ENCODE measurements at places on chromosomes 7 and 10. TPM values are rescaled to one million over a fixed set of nuclear protein-coding genes. Genes with fewer than 3 reads are reported as not detected.

DNA sequence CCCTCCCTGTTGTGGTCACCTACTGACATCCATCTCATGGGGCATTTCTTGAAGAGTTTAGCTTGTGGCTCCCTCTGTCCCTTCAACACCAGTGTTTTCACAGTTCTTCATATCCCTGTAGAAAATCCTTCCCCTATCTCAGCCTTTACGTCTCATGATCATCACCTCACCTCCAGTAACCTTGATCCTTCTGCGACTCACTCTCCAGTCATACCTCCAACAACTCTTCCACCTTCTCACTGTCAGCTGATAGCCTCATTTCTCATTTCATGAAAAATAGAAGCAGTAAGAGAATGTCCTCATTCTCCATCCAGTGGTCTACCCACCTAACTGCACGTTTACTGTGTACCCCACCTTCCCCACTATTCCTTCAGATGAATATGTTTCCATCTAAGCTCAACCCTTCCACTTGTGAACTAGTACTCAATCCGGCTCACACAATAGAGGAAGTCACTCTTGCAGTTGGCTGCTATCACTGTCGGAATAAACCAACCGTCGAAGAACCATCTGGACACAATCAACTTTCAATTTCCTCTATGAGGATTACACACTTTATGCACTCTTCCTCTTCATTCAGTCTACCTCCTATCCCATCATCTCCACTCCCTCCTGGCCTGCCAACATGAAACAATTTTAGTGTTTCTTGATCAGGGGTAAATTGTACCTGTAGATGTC lies 256.0 kb downstream of the AHR start:
- DNase-seq, result no peak

TAS2R5 gene
- total RNA-seq, result 0.53 TPM

DNA sequence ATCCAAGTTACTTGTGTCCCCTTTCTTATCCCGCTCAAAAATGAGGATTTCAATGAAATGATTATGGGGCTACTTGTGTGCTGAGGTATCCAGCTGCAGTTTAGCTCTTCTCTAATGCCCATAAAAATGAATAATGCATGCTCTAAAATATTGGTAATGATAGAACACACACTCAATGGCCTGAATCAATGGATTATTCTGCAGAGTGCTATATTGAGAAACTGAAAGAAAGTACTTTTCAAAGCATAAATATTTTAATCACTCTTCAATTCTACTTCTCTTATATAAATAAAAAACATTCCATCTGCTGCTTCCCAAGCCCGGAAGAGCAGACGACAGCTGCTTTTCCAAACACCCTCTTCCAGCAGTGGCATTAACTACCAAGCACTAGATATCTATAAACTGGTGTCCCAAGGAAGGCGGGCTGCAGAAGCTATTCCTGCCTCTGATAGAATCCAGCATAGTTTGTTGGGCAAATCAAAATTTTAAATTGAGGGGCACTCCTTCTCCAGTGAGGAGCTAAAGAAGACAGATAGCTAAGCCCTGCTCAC lies 284.9 kb upstream of the AOAH start:
- DNase-seq, result no peak

SLC13A4 gene
- total RNA-seq, result not detected

CLRN3 gene
- 0.11 TPM for total RNA-seq

DNA sequence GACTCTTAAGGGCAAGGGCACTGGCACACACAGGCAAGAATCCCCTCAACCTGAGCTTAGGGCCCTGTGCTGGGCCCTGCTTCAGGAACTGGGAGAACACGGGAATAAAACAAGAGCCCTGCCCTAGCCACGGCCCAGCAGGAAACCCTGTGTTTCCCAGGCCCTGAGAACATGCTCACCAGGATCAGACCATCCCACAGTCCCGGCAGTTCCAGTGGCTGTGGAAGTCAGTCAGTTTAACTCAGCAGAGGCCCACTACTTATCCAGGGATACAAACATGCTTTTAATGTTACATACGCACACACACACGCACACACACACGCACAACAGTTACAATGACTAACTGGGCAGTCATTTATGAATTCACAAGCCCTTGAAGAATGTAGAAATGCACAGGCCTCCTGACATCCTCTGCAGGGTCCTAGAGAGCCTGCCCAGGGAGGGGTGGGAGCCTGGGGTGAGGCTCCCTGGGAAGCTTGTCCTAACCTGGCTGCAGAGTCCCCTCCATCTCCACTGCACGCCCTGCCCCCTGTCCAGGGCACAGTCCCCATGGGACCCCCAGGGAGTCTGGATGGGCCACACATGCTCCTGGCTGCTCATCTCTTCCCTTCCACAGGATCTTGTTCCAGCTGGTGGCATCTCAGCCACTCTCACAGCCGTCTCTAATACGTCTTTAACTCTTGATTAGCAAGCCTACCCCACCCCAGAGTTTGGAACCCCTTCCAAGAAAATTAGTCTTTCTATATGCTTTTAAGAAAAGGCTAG lies 97.6 kb downstream of the TCERG1L start:
- DNase-seq, result no peak

DNA sequence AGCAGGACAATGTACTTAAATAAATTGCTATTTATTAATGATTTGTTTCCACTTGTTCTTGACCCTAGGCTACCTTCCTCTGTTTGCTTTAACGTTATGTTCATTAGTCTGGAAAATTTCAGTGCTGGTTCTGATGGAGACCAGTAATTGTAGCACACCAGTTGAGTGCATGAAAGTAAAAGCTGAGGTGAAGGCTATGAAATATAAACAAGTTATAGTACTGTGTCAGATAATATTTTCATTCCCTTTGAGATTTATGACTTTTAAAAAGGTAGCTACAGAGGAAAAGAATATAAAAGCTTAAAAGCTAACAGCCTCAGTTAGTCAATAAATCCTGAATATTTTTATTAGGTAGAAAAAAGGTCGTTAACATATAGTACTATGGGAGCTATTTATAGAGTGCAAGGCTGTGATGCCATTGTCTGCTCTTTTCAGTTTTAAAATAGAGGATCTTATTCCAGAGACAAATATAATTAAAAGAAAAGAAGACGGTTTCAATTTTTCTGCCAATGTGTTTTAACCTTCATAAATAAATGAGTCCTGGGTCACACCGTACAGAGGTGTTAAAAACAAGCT lies 351.8 kb upstream of the ETV1 start:
- no peak for DNase-seq

GRCh38 chr10:9427209-9427608 lies 1372.7 kb downstream of the GATA3 start:
- no peak for DNase-seq

- no peak for DNase-seq
Observed at GRCh38 chr7:4052130-4052529, 630.0 kb upstream of the FOXK1 start.

GRCh38 chr7:8490391-8491045 lies 57.1 kb downstream of the NXPH1 start:
- DNase-seq, result no peak

All from pulmonary artery endothelial cell (primary cell).